ENCODE measurements at places on chromosomes 4 and X. TPM values are rescaled to one million over a fixed set of nuclear protein-coding genes. Genes with fewer than 3 reads are reported as not detected.

Gene DRP2
- 0.09 TPM for polyA plus RNA-seq

Gene RAB40A
- not detected for polyA plus RNA-seq

Gene ODAPH
- polyA plus RNA-seq, result 0.04 TPM

DNA sequence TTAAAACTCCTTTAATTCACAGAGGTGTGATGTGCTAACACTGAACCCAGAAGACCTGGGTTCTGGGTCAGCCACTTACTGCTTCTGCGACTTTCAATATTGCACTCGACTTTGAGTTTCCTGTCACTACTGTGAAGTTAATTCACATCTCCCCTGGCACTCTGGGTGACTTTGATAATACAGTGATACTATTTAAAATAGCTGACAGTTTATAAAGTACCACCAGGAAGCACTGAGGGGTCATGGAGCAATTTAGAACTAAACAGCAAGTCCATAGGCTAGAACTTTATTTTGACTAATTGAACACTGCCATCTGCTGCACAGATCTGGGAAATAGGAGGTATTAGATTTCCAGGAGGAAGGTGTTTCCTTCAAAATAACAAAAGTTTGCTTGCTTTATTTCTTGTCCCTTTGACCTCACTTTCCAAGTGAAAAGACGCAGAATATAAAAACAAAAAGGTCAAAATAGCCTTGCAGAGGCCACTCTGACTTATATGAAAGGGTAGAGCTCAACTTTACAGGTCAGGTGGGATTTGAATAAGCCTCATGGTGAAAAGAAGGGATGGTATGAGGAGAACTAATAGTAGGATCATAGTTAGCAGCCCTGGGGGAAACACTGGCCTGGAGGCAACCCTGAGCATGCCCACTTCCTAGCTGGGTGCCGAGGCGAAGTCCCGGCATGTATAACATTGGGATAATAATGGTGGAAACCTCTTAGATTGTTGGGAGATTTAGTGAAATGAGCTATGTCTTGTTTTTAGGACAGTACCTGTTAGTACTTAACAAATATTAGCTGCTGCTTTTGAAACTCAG lies 53.4 kb downstream of the ZNF518B start:
- DNase-seq, result no peak

DNA sequence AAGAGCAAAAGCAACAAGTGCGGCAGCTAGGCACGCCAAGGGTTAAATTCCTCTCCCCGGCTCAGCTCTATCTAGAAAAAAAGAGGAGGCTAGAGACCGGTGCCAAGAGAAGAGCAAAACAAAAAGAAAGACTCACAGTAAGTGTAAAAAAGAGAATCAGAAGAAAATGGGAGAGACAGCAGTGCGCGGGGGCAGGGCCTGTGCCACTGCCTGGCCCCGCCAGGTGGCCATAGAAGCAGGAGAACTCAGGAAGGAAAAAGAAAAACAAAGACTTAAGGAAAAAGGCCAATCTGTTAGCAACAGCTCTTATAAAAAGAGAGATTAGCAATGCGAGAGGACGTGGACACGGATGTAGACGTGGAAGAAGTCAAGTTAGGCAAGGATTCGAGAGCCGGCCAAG lies 3.2 kb downstream of the ACOX3 start:
- DNase-seq, result no peak

DNA sequence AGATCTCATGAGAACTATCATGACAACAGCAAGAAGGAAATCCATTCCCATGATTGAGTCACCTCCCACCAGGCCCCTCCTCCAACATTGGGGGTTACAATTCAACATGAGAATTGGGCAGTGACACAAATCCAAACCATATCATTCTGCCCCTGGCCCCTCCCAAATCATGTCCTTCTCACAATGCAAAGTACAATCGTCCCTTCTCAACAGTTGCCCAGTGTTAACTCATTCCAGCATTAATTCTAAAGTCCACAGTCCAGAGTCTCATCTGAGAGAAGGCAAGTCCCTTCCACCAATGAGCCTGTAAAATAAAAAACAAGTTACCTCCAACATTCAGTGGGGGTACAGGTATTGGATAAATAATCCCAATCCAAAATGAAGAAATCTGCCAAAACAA lies 14.9 kb upstream of the CLDN34 start:
- no peak for DNase-seq

DNA sequence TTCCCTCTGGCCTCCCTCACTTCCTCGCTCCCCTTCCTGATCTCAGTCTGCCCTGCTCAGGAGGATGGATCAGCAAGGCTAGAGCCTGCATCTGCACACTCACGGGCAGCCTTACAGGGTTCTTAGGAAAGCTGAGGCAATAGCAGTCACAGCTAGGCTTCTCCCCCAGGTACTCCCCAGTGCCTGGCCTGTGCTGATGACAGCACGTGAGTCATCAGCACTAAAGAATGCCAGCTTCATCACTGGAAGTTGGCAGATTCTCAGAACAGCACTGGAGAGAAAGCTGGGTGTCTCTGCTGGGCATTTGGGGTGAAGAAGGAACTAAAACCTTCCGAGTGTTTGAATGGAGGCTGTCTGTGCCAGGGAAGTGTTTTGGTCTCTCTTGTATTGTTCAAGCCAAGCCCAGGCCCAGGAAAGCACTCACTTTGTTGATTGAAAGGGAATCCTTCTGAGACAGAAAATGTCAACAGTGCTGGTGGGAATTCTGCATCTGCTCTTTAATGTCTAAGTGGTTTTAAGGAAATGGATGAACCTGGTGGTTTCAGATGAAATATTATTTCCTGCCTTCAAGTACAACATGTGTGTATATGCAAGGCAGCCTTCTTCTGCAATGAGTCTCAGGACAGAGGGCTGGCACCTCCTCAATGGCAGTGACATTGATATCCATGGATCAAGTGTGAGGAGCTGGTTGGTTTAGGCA lies 73.0 kb upstream of the SCOC start:
- DNase-seq, result no peak

All from psoas muscle (tissue), 8 donors.